ENCODE measurements at places on chromosomes 1 and 21.

GRCh38 chr1:52460694-52461093 lies 56.3 kb downstream of the PRPF38A start:
- DNase-seq = no peak

DNA sequence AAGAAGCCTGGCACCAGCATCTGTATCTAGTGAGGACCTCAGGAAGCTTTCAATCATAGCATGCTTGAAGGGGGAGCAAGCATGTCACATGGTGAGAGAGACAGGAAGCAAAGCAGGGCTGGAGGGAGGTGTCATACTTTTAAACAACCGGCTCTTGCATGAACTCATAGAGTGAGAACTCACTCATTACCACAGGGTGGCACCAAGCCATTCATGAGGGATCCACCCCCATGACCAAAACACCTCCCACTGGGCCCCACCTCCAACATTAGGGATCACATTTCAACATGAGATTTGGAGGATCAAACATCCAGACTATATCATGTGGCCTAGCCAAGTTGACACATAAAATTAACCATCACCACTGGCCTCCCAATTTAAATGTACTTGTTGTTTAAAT lies 125.1 kb upstream of the KCND3 start:
- no peak for DNase-seq

DNA sequence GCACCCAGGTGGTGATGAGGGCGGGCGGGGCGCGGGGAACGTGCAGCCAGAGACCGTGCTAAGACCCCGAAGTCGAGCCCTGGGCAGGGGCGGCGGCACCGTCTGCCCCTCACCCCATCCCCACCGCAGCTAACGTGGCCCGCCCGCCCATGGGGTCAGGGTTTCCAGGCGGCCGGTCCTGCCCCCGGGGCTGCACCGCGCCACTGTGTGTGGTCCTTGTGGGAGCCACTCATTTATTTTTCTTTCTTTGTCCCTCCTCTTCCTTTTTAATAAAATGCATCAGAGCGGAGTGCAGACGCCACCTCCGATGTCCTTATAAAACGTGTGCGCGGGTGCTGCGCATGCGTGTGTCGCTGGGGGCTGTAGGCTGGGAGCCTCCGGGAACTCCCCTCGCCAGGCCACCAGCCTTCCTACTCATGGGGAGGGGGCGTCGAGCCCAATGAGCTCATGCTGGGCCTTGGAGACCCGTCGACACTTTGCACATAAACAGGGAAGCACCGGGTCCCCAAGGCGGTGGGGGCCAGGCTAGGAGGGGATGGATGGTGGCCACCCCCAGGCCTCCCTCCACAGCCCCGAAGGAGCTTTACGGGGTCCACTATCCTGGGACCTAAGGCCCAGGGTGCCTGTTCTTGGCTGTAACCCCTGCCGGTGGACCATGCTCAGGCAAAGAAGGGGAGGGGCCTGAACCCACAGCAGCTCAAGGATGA lies 59.9 kb downstream of the WNT9A start:
- no peak for DNase-seq

DNA sequence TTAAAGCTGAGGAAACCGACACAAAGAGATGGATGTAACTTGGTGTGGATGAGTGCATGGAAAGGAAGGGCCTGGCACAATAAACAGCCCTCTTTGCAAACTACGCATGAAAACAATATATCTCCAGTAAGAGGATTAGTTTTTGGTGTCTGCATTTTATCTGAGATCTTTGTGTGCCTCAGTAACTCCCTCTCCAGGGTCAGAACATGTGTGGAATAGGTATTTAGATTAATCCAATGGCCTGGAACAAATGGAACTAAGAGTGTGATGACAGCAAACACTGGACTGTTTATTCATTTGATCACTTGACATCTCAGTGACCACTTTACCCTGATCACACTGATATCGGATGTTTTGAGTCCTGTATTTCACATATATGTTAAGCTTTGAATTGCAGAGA lies 45.3 kb downstream of the AKNAD1 start:
- DNase-seq = no peak

DNA sequence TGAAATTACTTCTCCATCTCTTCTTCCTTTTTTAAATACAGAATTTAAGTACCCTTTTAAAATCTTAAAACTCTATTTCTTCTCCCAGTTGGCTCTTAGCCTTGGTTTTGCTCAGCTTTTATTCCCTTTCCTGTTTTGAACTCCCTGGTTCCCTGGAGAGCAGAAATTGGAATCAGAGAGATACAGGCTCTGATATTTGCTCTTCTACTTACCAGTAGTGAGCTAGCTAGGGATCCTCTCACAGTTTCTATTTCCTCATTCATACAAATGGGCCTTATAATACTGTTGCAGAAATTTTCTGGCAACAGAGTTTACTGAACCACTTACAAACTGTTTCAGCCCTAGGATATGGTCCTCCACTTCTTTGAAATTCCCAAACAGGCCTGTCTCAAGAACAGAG lies 606.3 kb downstream of the NUF2 start:
- no peak for DNase-seq

- DNase-seq = no peak
Measured at GRCh38 chr1:221525749-221526148, 216.1 kb downstream of the DUSP10 start.

DNA sequence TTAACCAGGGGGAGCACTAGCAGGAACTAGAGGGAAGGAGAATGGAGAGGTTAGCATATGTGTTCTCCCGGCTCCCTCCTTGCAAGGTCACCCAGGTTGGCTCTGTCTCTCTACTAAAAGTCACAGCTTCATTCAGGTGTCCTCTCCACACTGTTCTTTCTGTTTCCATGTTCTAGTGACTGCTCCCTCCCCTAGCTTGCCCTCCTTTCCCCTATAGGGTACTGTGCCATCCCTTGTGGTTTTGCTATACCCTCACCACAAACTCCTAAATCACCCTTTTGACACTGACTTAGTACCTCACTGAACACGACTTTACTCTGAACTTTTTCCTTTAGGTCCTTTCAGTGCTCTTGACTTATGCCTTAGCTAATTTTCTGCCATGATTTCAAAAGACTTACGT lies 389.3 kb downstream of the ST6GALNAC3 start:
- DNase-seq = no peak

- DNase-seq = peak; percentile 97
Measured at GRCh38 chr1:21939650-21940374, 2.7 kb upstream of the HSPG2 start.

Measured in fibroblast of mammary gland (primary cell).